ENCODE measurements at places on chromosomes 5 and 9. TPM values are rescaled to one million over a fixed set of nuclear protein-coding genes. Genes with fewer than 3 reads are reported as not detected.

- DNase-seq: peak; percentile 58
These were observed 19.2 kb downstream of the PTGES start for GRCh38 chr9:129733632-129733953.

SLC25A25 gene
- total RNA-seq: 13.4 TPM

GRCh38 chr9:80794197-80794596 is 895.1 kb downstream of the TLE1 start:
- no peak for DNase-seq

DNA sequence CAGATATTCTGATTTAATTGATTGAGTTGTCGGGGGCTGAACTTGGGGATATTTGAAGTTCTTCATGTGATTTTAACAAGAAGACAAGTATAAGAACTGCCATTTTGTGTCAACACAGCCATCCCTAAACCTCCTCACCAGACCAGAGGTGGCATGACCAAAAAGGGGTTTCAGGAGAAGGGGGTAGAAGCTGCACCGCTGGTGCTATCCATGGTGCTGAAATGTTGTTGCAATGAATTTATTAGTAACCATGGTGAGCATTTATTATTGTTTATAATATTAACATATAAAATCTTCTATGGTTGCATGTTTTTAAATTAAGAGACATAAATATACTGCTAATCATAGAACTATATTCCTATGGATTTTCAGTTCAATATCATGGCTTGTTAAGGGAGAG is 72.3 kb downstream of the GNA14 start:
- no peak for DNase-seq

SGCD gene
- total RNA-seq: 33.3 TPM

DNA sequence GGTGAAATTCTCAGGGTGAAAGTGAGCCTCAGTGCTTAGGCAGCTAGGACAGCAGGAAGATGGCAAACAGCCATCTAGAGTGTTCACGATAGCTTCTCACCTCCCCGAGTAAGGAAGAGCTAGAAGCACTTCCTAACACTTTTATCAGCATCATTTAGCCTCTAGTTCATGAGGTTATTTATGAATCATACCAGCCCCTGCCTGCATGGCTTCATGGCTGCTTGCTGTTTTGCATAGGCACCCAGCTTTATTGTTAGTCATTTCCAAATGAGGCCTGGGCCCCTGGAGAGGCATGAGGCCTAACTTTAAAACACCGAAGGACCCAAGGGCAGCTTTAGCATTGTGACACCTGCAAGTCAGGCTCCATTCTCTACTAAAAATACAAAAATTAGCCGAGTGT is 134.9 kb upstream of the PANK3 start:
- no peak for DNase-seq

- no peak for DNase-seq
These were observed 234.9 kb upstream of the ACTBL2 start for GRCh38 chr5:57717555-57717954.

- DNase-seq: no peak
These were observed 64.0 kb downstream of the DOCK8 start for GRCh38 chr9:278651-279050.

- DNase-seq: peak; percentile 41
These were observed 72.7 kb downstream of the MAP1B start for GRCh38 chr5:72179816-72180440.

GRCh38 chr5:102139029-102139428 is 157.1 kb downstream of the SLCO4C1 start:
- DNase-seq: no peak

- no peak for DNase-seq
These were observed 531.1 kb downstream of the RASEF start for GRCh38 chr9:82531795-82532194.

DNA sequence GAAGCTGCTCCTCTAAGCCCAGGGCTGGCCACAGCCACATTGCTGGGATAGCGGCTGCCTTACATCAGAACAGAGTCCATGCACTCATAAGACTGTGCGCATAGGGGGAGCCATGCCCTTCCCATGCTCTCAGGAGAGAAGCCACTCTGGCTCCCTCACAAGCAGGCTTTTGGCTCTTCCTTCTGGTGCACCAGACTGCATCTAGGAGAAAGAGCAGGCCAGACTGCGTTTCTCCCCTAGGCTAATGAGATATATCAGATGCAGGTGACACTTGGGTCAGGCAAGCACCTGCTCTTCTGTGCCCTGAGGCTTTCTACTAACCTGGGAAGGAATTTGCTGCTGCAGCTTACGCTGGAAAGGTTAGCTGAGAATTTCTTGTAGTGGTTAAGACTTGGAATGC is 43.2 kb upstream of the BRINP1 start:
- no peak for DNase-seq

GRCh38 chr5:95842854-95843544 is 20.5 kb upstream of the GLRX start:
- peak; percentile 82 for DNase-seq

GRCh38 chr9:127449332-127449966 is 1.8 kb downstream of the RPL12 start:
- DNase-seq: peak; percentile 52

C5orf46 gene
- not detected for total RNA-seq

SLC6A3 gene
- not detected for total RNA-seq

DNA sequence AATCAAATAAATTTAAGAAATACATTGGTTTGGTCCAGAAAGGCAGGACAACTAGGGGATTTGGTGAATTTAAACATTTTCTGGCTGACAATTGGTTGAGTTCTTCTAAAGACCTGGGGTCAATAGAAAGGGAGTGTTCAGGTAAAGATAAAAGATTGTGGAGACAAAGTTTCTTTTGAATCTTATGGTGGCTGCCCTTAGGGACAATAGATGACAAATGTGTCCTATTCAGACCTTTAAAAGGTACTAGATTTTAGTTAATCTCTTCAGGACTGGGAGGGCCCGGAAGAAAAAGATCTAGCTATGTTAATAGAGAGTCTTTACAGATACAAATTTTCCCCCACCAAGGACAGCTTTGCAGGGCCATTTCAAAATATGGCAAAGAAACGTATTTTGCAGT is 35.9 kb downstream of the PLEKHG4B start:
- no peak for DNase-seq

DNA sequence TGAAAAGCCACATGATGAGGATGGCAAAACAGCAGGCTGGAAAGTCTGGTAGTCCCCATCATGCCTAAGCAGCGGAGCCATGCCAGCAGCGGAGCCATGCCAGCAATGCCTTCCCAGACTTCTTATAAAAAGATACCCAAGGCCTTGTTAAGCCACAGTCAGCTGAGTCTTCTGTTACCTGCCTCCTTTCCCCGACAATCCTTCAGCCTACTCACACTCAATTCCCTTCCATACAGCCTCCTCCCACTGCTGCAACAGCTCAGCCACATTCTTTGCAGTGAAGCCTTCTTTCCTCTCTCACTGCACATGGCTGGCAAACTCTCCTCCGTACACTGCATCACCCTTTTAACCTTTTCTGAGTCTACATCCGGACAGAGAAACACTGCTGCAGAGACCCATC is 114.9 kb downstream of the AUH start:
- DNase-seq: no peak

SLC45A2 gene
- total RNA-seq: 0.59 TPM

DNA sequence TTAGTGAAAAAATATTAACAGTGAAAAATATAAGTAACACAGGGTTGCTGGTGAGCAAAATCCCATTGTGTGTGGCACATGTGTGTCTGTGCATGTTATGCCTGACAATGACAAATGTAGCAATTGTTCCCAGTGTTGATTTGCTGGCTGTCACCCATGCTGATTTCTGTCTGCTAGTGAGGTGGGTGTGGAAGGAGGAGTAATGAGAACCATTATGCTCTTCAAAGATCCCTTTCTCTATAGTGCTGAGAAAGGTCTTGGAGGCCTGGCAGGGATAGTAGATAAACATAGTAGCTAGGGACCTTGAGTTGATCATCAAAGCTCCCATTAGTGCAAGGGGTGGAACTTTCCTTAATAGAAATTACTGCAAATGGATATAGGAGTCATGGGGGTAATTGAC is 152.5 kb upstream of the CLINT1 start:
- no peak for DNase-seq

DNA sequence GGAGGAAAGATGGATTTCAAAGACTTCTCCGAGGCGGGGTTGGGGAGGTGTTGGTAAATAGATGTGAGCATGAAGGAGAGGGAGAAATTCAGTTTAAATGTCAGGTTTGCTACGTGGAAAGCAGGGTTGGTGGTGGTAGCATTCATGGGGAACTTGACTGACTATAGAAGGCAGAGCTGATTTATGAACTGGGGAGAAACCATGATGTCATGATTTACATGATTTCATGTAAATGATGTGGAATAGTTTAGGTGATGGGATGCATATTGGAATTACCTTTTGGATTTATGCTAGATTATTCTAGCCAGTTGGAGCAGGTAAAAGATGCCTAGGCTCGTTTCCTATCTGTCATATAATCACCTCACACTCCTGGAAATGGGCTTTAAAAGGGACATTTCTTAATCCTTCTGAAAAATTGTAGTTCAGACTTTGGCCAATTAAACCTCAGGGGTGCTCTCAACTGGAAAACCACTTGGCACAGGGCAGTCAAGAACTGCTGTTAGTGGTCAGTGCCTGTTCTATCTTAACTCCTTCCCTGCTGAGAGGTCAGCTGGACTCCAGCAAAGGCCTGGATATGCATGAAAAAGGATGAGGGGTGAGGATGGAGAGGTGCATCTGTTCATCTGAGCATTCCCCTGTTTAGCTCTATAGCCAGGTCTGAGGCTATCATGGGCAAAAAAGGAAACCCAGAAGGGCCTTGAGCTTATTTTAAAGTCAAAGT is 50.1 kb upstream of the BASP1 start:
- no peak for DNase-seq

DNA sequence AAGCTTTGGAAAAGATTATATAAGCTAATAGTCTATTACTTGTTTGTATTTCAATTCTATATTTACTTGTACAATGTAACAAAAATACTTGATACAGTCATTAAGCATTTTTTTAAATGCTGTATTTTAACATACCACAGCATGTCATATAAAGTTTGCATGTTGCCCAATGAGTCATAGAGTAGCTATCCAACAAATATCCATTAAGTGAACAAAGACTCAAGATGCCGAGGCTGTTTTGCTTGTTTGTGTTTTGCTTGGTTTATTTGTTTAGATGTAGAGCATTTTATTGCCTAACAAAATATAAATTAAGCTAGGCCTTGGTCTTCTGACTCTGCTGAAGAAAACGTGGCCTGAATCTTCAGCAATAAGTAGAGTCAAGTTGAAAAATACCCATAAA is 1584.3 kb upstream of the NUDT12 start:
- no peak for DNase-seq

- no peak for DNase-seq
These were observed 23.1 kb upstream of the ACOT12 start for GRCh38 chr5:81417052-81417451.
